ENCODE measurements at places on chromosomes 16 and 17. TPM values are rescaled to one million over a fixed set of nuclear protein-coding genes. Genes with fewer than 3 reads are reported as not detected.

The PABPN1L gene
- total RNA-seq = not detected

The SHCBP1 gene
- 1.9 TPM for total RNA-seq

The TBC1D3H gene
- not detected for total RNA-seq

The CCDC40 gene
- total RNA-seq = 12.6 TPM

The RCVRN gene
- total RNA-seq = 1.0 TPM

The MSLN gene
- 2.9 TPM for total RNA-seq

The NHLRC4 gene
- 1.2 TPM for total RNA-seq

The EPX gene
- not detected for total RNA-seq

The RAB40C gene
- 22.5 TPM for total RNA-seq

The TENT4B gene
- total RNA-seq = 12.5 TPM

The PRSS33 gene
- total RNA-seq = not detected

The GPR139 gene
- total RNA-seq = not detected

The ZSCAN10 gene
- total RNA-seq = not detected

The GAST gene
- not detected for total RNA-seq

The ATAD5 gene
- 1.5 TPM for total RNA-seq

The WNK4 gene
- total RNA-seq = 1.4 TPM

The MYH11 gene
- total RNA-seq = 53.9 TPM

The PPP1R27 gene
- total RNA-seq = not detected

The NAGPA gene
- total RNA-seq = 11.5 TPM

The TMEM231 gene
- 13.7 TPM for total RNA-seq

The KIF2B gene
- not detected for total RNA-seq

The TAT gene
- total RNA-seq = 0.13 TPM

The TAC4 gene
- total RNA-seq = not detected

The OR1A1 gene
- not detected for total RNA-seq

The HS3ST2 gene
- 2.6 TPM for total RNA-seq

The REXO5 gene
- 2.5 TPM for total RNA-seq

The TNFRSF13B gene
- not detected for total RNA-seq

The FOXN1 gene
- not detected for total RNA-seq

The NEUROD2 gene
- not detected for total RNA-seq

The NPLOC4 gene
- total RNA-seq = 82.3 TPM

The TVP23A gene
- total RNA-seq = 3.3 TPM

The CYGB gene
- total RNA-seq = 57.7 TPM

The NLRC5 gene
- total RNA-seq = 60.1 TPM

Data from sciatic nerve (tissue), 2 donors.